HuH-7.5 (cell line): ENCODE measurements at places on chromosomes 1 and 21.

DNA sequence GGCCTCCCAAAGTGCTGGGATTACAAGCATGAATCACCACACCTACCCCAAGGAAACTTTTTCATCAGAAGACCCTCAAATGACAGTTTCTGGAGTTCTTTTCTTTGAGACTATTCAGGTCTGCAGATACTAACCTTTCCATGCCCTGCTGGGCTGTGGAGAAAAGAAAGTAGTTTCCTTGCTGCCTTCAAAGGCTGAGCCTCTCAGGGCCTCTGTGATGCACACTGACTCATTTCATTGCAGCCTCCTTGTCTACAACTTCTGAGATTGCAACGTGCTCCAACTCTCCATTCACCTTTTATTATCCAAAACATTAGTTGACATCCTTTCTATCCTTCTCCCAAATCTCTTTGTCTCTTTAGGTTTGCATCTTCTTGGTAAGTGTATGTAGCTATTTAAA, 8.8 kb upstream of the SAMSN1 start:
- no peak for DNase-seq

DNA sequence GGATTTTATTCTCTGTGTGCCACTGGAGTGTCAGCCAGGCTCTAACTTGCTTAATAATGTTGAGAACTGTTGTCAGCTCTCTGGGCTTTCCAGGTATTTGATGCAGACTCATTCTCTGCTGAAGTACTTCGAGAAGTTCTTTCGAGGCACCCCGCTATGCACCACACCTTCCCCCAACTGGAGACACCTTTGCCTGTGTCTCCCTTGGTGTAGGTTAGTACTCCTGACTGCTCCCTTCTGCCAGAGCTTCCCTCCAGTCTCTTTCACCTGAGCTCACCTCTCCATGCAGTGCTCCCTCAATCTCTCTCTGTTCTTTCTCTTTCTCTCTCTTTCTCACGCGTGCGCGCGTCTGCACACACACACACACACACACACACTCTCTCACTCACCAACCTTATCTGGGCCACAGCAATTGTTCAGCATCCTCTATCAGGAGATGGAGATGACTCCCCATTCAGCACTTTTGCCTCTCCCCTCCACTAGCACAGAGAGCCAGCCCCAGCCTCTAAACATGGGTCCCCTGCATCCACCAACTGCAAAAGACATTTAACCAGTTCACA, 14.0 kb upstream of the MGST3 start:
- no peak for DNase-seq

- DNase-seq, result no peak
Observed at GRCh38 chr1:117594261-117594990, 11.4 kb upstream of the TENT5C start.

DNA sequence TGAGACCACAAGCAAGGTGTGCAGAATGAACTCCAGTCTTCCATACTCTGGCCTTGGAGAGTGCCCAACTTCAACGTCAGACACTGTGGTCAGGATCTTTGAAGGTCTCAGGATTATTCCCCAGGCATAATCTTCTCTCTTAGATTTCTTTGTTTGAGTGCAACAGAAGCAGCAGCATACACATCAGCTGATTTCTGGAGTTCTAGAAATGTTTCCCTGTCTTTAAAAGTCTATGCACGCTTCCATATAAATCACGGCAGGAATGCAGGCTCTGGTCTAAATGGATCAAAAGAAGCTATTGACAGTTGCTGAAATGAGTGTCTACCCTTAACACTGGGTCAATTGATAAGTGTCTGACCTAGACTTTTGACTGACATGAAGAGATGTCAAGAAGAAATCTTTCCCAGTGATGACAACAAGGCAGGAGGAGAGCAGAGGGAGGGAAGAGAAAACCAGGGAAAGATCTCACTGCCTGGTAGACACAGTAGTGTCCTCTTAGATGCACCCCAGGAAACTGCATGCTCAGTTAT, 279.7 kb downstream of the SPATA17 start:
- no peak for DNase-seq

DNA sequence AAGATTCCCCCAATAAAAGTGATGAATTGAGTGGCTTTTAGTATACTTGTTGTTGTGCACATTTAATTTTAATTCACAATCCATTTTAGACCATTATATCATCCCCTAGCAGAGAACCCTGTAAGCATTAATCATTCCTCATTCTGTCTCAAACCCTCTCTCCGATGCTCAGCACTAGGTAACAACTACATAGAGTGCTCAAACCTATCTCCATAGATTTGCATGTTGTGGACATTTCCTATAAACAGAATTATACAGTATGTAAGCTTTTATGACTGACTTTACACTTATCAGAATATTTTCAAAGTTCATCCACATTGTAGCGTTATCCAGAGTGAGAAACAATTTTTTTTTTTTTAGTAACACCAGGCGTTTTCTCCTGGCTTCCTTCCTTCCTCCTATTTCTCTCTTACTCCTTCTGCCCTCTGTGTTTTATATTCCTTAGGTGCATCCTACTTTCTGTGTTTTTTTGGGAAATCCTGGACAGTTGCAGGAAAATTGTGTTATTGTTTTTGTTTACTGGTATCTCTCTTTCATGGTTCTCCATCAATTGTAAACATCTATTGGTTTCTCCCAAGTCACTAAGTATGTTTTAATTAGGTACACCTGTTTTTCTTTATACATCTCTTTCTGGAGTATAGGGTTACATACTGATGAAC, 1528.0 kb upstream of the TPTE start:
- DNase-seq, result no peak

GRCh38 chr1:244450597-244451538, 841 bp downstream of the ADSS2 start:
- peak; percentile 37 for DNase-seq

- no peak for DNase-seq
Observed at GRCh38 chr1:119883826-119884225, 12.5 kb downstream of the ADAM30 start.

DNA sequence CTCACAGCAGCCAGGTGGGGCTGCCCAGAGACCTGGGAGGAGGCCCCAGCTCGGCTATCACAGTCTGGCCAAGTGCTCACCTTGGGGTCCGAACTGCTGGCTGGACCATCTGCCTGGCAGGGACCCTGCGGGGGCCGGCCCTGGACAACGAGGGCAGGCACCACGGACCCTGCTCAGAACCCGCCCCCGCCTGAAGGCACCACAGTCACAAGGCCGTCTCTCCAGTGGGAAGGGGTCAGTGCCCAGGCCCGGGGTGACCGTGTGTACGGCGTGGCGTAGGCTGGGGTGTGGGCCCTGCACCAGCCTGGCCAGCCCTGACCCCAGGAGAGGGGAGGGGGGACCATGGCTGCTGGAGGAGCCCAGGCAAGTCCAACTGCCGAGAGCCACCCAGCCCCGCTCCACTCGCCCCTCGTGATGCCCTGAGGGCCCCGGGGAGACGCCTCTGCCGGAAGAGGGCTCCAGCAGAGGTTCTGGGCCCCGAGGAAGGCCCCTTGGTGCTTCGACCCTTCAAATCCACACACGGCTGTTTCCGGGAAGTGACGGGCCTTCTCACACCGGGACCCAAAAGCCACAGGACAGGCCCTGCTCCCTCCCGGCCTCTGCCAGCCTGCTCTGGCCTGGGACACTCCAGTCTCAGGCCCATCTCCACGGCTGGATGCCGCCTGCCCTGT, 11.2 kb upstream of the RNF223 start:
- DNase-seq, result no peak

DNA sequence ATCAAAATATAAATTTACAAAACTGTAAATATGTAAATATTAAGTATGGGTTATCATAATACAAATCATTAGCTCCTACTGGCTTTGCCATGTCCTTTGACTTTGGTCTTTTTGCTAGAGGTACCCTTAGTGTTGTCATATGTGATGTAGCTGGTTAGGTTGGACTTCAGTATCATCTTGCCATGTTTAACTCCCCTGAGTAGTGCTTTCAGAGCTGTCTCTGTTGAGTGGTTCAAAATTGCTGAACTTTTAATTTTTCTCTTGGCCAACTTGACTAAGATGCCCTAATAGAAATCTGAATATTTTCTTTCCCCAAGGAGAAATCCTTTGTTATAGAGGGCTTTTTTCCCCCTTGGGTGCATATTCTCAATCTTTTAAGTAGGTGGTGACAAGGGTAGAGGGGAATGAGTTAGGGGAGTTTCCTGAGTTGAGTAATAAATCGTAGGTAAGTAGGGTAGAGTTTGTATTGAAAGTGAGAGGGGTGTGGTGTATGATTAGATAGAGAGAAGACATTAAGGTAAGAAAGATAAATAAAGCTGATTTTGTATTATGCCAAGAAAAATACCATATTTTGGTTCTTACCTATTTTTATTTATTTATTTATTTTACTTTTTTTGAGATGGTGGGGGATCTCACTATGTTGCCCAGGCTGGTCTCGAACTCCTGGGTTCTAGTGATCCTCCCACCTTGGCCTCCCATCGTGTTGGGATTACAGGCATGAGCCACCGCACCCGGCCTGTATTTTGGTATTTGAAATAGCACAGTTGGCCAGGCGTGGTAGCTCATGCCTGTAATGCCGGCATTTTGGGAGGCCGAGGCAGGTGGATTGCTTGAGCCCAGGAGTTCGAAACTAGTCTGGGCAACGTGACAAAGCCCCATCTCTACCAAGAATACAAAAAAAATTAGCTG, 21.8 kb downstream of the RPRD2 start:
- no peak for DNase-seq

DNA sequence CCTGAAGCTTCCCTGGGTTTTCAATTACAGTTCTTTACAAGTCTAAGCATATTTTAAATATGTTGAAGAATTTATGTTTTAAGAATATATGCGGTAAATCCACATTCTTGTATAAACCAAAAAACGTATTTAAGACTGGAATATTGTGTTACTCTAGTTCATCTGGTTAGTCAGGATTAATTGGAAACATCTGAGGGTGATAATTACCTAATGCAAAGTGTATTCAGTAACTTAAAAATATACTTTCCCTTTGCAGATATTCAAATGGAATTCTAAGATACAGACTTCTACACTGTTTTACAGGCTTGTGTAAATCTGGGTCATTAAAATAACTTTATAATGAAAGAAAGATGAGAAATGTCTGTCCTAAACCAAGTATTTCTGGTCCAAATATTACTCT, 302.0 kb downstream of the VAV3 start:
- no peak for DNase-seq

DNA sequence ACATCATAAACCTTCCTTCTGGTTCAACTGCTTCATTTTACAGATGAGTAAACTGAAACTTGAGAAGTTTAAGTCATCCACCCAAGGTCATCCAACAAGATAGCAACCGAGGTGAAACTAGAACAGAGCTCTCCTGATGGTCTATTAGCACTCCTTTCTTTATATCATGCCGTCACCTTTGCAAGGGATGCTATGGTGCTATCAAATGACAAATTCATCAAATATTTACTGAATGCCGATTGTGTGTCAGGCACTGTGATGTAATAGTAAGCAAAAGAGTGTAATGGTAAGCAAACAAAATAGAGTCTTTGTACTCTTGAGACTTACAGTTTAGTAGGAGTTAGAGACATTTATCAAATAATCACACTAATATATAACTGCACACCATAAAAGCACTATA, 14.0 kb upstream of the SGIP1 start:
- no peak for DNase-seq

GRCh38 chr1:92797961-92798360, 13.1 kb upstream of the EVI5 start:
- no peak for DNase-seq

GRCh38 chr1:112397841-112398240, 1.8 kb downstream of the CTTNBP2NL start:
- no peak for DNase-seq

DNA sequence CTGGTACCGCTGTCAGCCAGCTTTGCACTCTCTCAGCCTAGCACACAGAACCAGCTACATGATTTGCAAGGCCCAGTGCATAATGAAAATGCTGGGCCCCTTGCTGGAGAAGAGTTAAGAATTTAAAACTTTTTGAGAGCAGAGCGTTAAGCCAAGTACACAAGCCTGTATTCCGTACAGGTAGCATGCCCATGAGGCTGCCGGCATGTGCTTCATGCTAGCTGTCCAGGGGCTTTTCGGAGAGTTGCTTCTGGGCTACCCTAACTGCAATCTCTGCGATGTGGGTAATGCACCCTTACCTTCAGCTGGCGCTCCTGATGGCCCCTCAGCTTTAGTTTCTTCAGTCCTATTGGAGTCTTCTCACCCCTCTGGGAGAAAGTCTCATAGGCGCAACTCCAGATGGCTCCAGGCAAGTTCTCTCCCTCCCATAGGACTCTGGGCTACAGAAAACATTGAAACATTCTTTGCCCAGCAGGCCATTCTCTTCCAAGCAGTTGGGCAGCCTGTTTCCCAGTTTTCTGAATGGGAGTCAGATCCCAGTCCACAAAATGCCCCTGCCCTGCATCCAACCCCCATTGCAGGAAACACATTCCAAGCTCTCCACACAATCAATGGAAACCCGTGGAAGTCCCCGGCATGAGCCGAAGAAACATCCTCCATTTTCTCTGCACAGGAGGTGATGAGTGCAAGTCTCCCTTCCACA, 5.7 kb upstream of the AKT3 start:
- DNase-seq, result no peak

DNA sequence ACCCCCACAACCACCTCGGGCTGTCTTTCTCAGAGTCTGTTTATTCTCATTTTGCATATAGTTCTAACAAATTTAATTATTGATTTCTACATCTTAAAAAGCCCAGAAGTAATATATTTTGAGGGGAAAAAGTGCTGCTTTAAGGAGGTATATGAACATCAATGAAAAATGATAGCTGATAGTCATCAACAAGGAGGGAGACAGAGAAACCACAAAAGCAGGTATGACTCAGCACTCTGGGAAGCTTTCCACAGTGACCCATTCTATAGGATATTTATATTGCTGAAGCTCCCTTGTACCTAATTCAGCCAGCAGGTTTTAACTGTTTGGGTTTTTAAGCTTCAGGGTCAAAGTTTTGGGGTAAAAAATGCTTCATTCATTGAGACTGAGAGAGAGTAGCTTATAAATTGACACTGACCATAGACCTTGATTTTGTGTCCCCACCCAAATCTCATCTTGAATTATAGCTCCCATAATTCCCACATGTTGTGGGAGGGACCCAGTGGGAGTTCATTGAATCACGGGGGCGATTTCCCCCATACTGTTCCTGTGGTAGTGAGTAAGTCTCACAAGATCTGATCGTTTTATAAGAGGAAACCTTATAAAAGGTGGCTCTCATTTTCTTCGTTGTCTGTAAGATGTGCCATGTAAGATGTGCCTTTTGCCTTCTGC, 27.4 kb downstream of the VANGL1 start:
- DNase-seq, result no peak

- DNase-seq, result no peak
Observed at GRCh38 chr1:83905315-83905907, 93.5 kb downstream of the TTLL7 start.

GRCh38 chr1:199466961-199467360, 560.5 kb upstream of the NR5A2 start:
- DNase-seq, result no peak

- DNase-seq, result no peak
Observed at GRCh38 chr1:41698916-41699860, 214.7 kb upstream of the EDN2 start.

GRCh38 chr21:36851121-36851520, 115.3 kb downstream of the HLCS start:
- DNase-seq, result no peak

DNA sequence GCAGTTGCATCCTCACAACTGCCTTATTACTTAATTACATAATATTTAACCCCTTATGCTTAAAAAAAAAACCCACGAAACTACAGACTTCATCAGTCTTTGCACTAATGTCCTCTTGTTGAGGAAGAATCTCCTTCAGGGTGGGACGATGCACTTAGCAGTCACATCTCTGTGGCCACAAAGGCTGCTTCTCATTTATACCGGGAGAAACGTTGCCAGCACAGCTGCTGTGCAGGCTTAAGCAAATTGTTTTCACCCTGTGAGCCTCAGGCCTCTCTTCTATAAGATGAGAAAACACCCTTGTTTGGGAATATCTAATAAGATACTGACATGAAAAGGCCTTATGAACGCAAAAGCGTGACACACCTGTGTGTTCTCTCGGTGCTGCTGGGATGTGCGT, 2.9 kb upstream of the OBSCN start:
- no peak for DNase-seq
